ENCODE measurements at places on chromosomes 11 and 22.

DNA sequence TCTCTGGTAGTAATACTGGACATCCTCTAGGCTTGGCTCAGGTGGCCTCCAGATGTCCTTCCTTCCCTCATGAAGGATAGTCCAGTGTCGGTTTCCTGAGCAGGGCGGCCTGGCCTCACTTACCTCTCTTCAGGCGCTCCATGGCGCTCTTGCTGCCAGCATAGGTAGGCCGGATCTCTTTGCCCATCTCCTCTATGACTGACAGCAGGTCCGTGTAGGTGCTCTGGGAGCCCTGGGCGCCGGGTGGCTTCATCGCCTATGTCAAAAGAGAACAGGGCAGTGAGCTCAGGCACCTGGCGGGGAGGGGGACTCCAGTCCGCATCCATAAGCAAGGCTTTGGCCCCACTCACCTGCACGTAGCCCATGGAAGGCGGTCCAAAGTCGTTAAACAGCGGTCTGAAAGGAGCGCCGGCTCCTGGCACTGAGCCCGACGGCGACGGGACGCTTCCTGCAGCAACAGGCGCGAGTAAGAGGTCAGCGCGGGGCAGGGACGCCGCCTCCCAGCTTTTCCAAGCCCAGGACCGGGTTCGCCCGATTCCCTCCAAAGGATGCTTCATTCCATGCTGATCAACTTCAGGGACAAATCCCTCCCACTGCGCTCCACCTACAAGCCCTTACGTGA is 609 bp downstream of the CDK2AP2 start:
- no peak for DNase-seq

- no peak for DNase-seq
Observed at GRCh38 chr11:313787-314553, at the start of gene IFITM1. Gene IFITM1 (plus strand): TSS chr11:314040. CDS start chr11:314171, 131 bp downstream.

GRCh38 chr11:69243496-69244200 is 50.3 kb upstream of the MYEOV start:
- no peak for DNase-seq

- DNase-seq = no peak
Observed at GRCh38 chr11:76701294-76702040, 30.9 kb upstream of the LRRC32 start.

DNA sequence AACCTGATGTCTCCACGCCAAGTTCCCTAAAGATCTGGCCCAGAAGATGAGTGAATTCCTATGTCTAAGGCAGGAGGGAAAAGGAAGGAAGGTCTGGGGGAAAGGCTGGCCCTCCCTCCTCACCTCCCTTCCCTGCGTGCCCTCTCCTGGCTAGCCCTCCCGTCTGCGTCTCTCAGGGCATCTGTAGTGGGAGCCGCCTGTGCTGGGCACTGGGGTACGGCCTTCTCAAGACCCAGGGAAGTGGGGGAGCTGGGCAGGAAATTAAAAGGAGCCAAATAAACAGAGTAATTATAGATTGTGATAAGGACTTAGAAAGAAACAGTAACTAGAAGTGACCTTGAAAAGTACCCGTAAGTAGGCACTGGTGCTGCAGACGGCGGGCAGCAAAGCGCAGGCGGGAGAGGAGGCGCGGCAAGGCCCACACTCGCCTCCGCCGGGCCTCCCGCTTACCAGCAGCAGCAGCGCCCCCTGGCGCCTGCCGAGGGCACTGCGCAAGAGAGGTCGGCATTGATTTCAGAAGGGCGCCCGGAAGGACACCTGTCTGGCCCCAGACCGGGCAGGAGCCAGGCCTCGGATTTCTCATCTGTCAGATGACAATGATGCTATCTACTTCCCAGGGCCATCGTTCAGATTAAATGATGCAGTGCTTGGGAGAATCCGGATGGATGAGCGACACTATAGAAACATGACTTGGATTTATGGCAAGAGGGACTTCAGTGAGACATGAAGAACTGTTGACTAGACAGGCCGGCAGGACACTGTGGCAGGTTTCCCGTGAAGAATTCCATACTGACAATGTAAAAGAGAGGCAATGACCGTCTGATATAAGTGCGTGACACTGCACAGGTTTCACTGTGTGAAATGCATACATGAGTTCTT is 7.3 kb downstream of the KCNJ1 start:
- DNase-seq = no peak

DNA sequence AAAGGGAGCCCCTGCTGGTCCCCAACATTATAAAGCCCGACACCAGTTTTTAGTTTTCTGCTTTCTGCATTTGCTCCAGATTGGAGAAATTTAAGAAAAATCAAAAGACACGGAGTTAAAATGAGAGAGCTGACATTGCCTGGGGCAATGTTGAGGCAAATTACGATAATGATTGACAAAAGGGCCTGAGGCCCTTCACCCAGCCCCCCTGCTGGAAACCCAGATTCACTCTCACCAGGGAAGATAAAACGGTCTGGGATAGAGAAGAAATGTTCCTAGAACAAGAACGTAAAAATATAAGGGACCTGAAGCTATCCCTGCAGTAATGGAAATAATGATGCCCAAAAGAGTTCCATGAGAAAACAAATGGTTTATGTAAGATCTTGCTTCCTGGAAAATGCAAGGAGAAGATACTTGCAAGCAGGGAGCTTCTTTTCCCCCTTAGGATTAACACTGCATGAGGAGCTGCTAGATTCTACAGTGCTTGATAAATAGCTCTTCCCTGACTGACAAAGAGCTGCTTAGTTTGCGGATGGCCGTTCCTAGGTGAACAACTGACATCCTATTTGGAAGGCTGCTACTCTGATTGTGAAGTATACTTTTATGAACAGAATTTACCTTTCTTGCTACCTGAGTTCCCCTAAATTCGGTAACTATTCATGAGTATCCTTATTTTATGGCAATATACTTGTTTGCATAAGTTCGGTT is 40.6 kb upstream of the GNAZ start:
- DNase-seq = no peak

DNA sequence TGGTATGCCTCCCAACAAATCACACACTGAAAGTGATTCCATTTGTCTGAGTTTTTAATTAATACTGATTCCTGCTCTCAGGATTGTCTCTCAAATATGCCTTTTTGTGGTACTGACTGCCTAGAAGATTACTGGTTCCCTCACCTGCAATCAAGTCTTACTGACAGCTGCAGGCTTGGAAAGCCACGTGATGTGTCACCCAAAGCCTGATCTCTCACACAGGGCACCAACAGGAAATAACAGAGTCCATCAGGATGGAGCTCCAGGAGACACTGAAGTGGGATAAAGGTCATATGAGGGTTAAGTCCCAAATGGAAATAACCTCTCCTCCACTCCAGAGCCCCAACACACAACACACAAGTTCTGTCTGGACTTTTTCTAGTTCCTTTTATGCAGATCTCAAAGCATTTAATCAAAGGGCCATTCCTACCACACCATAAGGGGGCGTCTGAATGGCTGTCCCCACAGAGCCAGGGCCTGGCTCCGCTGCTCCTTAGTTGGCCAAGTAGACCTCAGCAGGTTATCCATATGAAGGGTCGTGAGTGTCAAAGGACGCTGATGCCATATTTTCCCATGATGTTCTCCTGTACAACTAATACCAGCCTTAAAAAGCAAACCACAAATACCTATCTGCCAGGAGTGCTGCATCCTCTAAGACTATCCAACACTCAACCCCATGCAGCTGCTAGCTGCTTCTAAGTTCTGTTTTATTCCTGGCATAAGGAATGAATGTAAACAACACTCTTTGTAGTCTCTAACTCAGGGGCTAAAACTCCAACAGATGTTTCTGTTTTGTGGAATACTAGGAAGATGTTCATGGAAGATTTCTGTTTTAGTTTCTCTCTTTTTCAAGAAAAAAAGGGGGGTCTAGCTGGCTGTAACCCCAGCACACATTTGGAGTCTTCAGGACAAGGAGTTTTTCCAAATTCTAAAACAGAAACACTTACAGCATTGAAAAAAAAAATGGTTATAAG is 13.0 kb downstream of the SCUBE2 start:
- DNase-seq = no peak

GRCh38 chr11:112334381-112334780 is 73.7 kb upstream of the PLET1 start:
- DNase-seq = no peak

- peak; percentile 87 for DNase-seq
Observed at GRCh38 chr11:95068549-95068948, 1.8 kb downstream of the SRSF8 start.

GRCh38 chr22:23849009-23850006 is 8.4 kb upstream of the SLC2A11 start:
- peak; percentile 39 for DNase-seq

Measured in NCI-H2081 treated with DMSO at 0.1 percent for 48 hours (cell line).